ENCODE measurements at places on chromosomes 11 and 22.

- no peak for DNase-seq
Measured at GRCh38 chr11:127247261-127247851, 246.8 kb upstream of the KIRREL3 start.

DNA sequence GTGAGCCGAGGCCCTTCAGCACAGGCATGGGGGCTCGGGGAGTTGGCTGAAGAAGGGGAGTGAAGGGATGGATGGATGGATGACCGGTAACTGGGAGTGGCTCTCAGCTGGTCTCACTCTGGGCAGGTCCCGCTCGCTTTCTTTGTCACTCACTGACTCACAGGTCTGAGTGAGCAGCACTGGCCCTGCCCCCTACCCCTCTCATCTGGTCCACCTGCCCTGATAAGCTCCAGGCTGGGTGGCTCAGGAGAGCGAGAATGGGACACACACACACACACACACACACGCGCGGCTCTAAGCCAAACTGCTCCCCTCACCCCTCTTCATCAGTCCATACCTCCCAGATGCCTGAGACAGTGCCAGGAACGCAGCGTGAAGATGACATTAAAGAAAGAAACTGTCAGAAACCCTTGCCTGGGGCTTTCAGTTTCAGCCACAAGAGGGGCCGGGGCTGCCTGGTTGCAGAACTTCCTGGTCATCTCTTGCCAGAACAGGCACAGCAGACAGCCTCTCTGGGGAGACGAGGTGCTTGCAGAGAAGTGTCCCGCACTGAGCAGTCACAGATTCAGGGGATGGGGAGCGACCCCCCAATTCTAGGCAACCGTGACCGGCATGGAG lies 16.5 kb upstream of the SHISAL1 start:
- DNase-seq = no peak

DNA sequence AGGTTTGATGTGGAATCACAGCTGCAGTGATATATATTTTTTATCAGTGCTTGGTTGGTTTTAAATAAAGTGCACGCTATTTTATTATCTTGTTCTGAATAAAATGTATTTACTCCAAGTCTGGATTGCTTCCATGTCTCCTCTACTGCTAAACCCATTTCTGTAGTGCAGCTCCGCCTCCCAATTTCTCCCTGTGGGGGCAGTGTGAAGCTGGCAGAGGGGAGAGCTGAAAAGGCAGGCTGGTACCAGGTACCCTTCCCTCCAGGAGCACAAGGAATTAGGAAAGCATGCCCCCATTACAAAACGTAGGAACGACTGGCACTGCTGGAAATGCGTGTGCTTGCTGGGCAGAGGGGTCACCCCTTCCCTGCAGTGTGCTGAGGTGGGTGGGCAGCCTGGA lies 934 bp upstream of the TMEM132A start:
- DNase-seq = no peak

- DNase-seq = no peak
Measured at GRCh38 chr11:130118165-130118564, 41.4 kb upstream of the ST14 start.

DNA sequence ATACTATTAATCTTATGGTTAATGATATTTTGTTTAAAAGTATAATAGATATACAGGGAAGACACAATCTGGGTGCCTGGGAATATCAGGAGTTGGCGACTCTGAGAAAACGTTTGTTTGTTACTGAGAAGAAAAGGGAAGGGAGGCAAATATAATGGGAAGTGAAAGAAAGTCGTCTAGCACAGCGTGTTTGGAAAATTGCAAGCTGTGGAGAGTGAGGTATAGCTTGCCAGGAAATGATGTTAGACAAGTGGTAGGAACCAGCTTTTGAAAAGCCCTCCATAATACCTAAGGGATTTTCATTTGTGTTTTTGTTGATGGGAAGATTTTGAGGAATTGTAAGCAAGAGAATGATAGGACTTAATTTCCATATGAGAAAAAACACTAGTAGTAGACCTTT lies 322.2 kb downstream of the LUZP2 start:
- no peak for DNase-seq

DNA sequence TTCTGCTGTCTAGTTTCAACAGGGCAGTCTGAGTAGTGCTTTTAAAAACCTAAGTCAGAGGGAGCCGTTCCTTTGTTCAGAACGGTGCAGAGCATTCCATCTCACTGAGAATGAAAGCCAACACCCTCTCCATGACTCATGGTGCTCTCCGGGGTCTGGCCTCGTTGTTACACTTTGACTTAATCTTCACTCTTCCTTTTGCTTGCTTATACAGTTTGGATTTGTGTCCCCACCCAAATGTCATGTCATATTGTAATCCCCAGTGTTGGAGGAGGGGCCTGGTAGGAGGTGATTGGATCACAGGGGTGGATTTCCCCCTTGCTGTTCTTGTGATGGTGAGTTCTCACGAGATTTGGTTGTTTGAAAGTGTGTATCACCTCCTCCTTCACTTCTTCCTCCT lies 292.2 kb downstream of the ST3GAL4 start:
- no peak for DNase-seq

GRCh38 chr11:118223992-118224391 lies 819 bp downstream of the JAML start:
- DNase-seq = no peak

GRCh38 chr11:34140149-34140548 lies 34.7 kb downstream of the NAT10 start:
- no peak for DNase-seq

DNA sequence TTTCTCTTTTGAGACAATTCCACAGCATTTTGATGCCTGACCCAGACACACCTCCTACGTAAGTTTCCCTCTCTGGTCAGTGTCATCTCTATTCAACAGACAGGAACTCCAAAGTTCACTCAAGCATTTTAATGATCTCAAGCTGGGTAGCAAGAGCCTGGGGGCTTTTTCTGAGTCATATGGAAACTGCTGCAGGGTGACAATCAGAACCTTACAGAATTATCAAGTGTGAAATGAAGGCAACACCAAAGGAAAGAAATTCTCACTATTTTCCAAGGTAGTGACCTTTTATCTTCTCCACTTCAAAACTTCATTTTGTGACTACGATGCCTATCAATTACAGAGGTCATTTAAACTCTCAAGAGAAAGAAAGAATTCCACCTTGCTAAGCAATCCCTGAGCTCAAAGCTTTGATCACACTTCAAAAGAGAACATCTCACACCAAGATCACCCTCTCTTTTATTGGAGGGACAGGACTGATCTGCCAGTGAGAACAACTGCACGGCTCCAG lies 229.0 kb upstream of the ZC3H12C start:
- no peak for DNase-seq

DNA sequence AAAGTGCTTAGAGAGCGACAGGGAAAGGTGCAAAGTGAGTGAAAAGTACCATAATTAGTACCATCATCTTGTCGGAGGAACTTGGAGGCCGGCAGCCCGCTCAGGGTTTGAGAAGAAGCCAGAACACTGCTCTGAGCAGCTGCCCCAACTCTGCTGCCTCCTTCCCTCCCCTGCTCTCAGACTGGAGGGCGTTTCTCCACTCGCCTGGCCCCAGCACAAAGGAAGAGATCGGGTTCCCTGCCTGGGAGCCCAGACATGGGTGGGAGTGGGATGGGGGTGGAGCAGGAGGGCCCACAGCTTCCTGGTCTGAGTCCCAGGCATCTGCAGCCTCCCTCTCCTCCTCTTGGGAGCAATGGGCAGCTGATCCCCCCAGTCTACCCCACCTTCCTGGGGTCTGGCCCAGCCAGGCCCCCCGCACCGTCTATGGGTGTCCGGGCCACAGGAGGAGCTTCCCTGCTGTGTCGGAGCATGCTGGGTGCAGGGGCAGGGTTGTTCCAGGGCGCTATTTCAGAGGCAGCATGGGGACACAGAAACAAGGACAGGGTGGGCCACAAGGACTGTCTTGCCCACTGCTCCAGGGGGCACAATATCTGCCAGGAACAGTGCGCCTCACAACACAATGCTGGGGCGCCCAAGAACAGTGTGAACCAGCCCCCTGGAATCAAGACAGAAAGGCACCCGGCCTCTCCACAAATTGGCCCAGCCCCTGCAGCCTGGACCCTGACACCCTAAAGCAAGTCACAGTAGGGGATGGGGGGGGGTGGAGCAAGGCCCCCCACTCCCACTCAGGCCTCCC lies 4.8 kb downstream of the LIF start:
- DNase-seq = no peak

DNA sequence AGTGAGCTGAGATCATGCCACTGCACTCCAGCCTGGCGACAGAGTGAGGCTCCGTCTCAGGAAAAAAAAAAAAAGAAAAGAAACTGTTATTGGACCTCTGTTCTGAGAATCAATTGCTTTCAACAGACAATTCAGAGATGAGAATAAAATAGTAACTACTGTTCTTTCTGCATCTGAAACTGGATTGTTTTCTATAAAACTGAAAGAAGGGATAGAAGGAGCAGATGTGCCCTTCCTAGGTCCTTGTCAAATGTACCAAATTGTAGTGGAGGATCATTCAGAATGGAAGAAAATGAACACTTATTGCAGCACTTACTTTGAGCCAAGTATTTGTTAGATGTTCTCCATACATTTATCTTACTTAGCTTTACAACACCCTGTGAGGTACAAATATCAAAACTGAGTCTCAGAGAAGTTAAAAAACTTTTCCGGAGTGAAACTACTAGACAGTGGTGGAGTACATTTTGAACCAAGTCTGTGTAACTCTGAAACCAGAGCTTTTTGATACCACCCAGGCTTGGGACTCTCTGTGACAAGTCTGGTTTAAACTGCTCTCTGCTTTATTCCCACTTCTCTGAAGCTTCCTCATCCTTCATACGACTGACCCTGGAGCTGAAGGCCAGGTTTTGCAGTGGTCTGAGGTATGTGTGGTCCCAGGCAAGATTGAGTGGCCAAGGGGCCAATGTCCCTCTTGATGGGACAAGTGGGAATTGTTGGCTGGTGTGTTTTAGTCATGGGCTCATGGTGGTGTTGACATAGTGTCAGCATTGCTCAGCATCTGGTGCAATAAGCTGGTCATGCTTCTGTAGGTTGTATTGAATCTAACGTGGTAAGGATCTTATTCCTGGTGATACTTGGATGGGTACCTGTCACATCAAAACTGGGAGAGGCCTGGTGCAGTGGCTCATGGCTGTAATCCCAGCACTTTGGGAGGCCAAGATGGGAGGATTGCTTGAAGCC lies 48.2 kb upstream of the CCDC134 start:
- no peak for DNase-seq

GRCh38 chr11:103433386-103434072 lies 324.3 kb downstream of the DYNC2H1 start:
- no peak for DNase-seq

GRCh38 chr11:76653674-76654284 lies 16.8 kb downstream of the LRRC32 start:
- peak; percentile 61 for DNase-seq

GRCh38 chr11:35248558-35249323 lies 109.8 kb downstream of the CD44 start:
- no peak for DNase-seq

DNA sequence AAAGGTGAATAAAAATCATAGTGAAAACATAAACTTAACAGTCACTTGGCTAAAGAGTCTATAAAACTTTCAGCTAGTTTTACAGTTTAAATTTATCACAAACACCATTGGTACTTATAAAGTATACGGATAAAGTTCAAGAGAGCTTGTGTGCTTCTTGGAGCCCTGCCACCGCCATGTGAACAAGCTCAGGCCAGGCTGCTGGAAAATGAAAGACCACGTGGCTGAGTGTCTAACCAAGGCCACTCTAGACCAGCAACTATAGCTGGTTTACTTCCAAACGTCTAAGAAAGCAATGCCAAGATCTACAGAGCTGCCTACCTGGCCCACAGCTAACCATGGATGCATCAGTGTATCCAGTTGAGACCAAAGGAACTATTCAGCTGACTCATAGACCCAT lies 66.3 kb upstream of the API5 start:
- DNase-seq = no peak

GRCh38 chr11:75872887-75873416 lies 57.9 kb downstream of the UVRAG start:
- DNase-seq = no peak

DNA sequence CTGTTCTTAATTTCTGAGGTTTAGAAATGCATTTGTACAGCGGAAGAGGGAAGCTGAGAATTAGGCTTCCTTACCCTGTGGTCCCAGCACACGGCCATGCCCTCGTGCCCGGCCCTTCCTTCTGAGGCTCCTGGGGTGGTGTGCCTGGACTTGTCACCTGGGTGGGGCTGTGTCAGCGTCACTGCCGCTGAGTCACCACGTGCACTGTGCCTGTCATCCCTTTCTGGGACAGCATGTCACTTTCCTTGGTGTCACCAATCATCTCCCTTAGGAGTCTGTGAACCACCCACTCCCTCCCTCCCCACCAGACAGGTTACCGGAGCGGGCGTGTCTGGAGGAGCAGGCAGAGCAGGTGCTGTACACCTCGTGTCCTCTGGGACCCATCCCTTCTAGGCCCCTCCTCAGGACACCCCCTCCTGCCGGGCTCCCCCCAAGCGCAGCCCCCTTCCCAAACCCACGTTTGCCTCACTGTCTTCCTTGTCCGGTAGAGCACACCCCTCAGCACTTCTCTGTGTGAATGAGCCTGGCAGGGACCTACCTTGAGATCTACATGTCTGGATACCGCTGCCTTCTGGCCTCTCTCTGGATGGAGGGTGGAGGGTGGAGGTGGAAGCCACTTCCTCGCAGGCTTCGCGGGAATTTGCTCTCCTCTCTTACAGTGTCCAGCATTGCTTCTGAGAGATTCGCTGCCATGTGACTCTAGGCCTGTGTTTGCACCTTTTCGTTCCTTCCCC lies 367.6 kb downstream of the TBC1D22A start:
- peak; percentile 68 for DNase-seq

GRCh38 chr11:1125803-1126202 lies 31.9 kb upstream of the MUC5AC start:
- DNase-seq = no peak

- no peak for DNase-seq
Measured at GRCh38 chr11:35620795-35621194, 2.5 kb downstream of the FJX1 start.

GRCh38 chr11:113555071-113555619 lies 79.9 kb upstream of the DRD2 start:
- DNase-seq = no peak

DNA sequence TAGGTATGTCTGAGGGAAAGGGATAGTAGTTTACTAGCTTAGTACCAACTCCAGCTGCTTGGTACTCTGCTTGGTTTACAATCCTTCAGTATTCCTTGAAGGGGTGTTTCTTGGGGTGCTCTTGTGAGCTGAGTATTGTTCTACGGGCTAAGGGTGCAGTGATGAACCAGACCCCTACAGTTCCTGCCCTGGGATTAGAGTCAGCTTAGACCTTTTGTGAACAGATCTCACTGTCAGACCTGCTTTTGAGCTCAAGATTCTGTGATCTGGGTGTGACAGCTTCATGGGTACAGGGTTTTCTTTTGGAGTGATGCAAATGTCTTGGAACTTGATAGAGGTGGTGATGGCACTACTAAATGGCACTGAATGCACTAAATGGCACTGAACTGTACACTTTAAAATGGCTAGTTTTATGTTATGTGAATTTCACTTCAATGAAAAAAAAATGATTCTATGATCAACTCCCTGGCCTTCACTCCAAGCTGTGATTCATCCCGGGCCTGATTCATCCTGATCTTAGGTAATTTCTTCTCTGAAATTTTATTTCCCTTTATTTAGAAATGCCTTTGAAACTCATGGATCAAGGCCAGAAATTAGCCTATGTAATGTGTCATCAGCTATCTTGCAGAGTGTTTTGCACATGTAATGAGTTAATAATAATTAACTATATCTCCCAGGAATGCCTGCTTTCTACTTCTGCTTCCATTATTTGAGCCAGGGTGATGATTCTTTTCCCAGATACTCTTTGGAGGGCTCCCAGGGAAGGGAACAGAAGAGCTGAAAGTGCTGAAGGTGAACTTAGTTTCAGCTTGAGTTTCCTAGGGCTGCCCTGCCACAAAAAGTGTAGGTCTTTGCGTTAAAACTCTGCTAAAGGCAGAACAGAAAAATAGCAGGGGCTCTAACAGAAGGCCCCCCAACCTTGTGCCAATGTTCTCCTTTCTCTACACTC lies 87.9 kb downstream of the NCAM1 start:
- DNase-seq = no peak

Data from urinary bladder (tissue), 4 donors.